GM23338 (cell line): ENCODE measurements at places on chromosomes 1 and 21.

DNA sequence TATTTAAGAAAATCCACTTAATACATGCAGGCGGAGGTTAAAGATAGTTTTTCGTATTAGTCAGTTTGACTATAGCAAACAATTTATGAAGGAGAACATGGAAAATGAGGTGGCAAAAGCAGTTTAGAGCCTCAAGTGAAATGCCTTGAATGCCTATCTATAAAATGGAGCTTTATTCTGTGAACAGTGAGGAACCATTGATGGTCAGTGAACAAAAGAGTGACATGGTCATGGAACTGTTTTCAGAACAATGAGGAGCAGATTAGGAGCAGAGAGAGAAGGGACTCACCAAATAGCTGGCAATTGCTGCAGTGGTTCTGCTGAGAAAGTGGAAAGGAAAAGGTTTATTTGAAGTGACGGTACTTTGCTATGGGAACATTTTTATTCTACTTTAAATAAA, 299.8 kb downstream of the DUSP10 start:
- DNase-seq, result no peak

DNA sequence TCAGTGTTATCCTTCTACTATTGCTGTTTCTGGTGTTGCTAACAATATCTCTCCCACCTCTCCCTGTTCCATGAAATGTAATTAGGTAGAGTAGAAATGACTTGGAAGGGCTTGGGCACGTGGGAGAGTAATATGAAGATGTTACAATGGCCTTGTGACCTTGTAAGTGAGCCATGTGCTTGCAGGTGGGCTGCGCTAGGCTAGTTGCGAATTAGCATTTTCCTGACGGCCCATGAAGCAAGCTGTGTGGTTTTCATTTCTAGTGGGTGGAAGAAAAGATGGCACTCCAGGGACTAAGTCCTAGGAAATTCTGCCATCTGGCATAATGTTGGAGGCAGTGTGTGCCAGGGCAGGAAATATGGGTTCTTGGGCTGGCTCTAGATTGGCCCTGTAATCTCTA, 7.8 kb upstream of the DDX20 start:
- no peak for DNase-seq

GRCh38 chr1:212042436-212042835, 6.9 kb downstream of the DTL start:
- no peak for DNase-seq

GRCh38 chr1:43937179-43937865, 3.7 kb downstream of the ARTN start:
- DNase-seq, result no peak

DNA sequence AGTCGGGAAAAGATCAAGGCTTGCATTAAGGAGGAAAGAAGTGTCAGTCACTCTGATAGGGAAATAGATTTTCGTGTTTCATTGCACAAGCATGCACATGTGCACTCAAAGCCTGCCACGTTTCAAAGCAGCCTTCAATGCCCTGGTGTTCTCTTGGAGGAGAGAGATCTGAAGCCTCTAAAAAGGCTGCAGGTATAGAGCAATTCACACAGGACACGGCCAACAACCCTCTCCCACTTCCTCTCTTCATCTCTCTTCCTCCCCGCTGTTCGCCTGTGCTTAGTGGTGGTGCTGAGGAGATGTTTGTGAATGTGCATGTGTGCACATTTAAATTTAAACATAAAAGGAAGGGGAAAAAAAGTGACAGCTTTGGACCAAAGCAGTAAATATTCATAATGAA, 117.7 kb downstream of the NUF2 start:
- no peak for DNase-seq

DNA sequence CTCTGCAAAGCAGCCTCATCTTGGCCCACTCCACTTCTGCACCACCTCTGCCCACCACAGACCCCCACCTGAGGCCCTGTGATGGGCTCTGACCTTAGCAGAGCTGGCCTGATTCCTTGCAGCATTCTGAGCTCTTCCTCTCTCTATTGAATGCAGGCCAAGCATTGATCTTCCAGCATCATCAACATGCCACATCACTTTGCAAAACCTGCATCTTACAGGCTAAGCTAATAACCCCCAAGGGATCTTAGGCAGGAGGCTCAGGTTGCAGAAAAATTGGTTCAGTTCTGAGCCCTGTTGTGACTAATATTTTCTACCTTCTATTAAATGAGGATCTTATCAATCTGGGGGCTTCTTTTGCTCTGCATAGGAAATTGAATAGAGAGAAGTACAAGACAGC, 78.7 kb downstream of the ATP1A1 start:
- no peak for DNase-seq

DNA sequence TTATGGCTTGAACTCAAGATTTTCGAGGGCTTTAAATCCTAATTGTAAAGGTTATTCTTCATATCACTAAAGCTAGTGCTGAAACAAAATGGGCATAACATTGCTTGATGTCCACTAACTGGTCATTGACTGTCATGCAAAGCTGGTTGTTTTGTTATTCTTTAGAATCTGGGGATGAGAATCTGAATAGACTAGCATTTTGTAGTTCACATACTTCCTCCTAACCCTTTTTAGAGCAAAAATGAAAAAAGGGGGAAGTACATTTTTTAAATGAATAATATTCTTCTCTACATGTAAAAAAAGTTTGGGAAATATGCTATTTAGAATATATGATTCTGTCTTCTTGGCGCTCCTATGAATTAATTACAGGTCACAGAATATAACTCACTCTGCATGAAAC, 72.2 kb upstream of the HMCN1 start:
- DNase-seq, result no peak

DNA sequence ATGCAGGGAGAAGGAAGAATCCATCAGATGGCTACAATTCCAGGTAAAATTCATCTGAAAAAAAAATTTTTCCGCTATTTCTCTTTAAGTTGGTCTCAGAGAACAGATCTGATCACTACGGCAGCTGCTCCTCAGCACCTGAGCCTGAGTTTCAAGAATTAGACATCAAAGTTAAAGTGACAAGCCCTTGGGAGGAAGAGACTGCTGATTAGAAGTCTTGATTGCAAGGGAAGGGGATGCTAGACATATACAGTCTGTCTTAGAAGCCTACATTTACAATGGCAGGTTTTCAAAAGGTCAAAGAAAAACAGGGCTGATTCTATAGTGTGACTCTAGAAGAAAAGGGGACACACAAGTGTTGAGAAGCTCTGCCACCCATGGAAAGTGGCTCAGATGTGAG, 48.3 kb downstream of the SUSD4 start:
- DNase-seq, result no peak

- DNase-seq, result peak; percentile 96
Measured at GRCh38 chr1:212950243-212951125, at the start of gene VASH2. Gene VASH2 (plus strand): TSS chr1:212950541. CDS start chr1:212951543, 1,002 bp downstream.

- DNase-seq, result peak; percentile 90
Measured at GRCh38 chr1:212916481-212917133, 33.7 kb upstream of the VASH2 start.

DNA sequence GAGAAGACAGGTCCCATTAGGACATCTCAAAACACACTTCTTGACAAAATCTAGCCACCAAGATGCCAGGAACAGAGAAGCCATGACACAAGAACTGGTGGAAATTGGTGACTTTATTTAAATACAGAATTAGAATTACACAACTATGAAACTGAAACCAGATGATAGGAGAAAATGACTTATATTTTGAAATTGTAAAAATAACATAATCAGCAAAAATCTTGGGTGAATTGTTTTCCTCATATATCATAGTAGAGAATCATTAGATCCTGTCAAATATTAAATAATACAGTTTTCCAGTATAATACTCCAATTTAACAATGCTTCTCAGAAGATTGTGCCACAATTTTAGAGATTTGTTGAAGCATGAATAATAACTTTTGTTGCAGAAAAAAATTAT, 81.5 kb upstream of the MROH9 start:
- DNase-seq, result no peak

DNA sequence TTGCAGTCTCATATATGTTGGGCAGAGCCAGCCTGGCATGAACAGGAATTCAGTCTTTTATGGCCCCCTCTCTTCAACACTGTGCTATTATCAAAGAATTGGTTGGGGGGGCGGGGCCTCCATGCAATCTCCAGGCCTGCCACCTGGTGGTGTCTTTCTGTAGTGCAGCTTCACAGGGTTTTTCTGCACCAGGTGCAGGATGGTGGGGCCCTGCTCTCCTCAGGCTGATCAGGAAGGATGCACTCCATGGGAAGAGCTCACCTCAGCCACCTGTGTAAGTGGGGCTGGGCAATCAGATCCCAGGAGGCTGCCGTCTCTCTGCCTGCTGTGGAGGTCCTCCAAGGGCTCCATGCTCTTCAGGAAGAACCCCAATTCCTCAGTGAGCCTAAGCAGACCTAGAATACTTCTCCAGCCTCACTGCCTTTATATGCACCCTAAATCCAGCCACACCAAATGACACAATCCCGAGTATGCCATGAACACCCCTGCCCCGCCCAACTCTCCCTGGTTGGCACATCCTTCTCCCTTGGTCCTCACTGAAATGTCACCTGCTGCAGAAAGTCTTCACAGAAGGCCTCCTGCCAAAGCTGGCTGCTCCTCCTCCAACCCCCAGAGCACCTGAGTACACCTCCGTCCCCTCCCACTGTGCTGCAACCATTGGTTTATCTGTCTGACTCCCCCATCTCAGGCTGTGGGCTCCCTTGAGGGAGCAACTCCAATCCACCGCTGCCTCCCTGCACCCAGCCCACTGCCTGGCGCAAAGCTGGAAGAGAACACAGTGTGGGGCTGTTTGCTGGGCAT, 16.5 kb downstream of the STK40 start:
- peak; percentile 95 for DNase-seq
